ENCODE measurements at places on chromosomes 13 and 19.

- DNase-seq = no peak
Measured at GRCh38 chr13:78659732-78660494, 958 bp upstream of the OBI1 start.

DNA sequence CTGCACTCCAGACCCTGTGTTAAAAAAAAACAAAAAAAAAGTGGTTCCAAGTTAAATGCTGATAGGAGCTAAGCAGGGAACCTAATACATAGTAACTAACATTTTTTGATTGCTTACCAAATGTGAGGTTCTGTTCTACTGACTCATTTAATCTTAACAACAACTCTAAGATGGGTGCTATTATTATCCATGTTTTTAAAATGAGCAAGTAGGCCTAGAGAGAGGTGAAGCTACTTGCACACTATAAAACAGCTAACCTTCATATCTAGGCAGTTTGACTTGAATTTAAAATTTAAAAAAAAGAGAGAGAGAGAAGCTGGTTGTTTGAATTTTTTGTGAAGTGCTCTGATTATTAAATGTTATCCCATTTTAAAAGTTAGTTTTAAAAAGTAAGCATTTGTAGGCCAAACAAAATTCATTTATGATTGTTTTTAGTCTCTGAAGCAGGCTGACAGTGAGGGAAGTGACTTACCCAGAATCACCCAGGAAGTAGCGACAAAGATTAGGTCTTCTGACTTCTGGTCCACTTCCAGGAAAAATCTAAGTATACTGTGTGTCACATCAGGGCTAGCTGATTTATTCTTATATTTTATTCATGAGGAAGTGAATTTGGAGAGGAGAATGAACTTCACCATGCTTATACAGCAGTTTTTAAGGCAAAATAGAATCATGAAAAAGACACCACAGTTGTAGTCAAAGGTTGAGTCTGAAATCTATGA, 2.4 kb downstream of the SIGLECL1 start:
- no peak for DNase-seq

- no peak for DNase-seq
Measured at GRCh38 chr19:12484011-12484370, 625 bp downstream of the ZNF709 start.

GRCh38 chr19:23305555-23305954, 55.4 kb upstream of the ZNF724 start:
- DNase-seq = no peak

- DNase-seq = no peak
Measured at GRCh38 chr13:92609376-92609775, 617.2 kb upstream of the GPC6 start.

DNA sequence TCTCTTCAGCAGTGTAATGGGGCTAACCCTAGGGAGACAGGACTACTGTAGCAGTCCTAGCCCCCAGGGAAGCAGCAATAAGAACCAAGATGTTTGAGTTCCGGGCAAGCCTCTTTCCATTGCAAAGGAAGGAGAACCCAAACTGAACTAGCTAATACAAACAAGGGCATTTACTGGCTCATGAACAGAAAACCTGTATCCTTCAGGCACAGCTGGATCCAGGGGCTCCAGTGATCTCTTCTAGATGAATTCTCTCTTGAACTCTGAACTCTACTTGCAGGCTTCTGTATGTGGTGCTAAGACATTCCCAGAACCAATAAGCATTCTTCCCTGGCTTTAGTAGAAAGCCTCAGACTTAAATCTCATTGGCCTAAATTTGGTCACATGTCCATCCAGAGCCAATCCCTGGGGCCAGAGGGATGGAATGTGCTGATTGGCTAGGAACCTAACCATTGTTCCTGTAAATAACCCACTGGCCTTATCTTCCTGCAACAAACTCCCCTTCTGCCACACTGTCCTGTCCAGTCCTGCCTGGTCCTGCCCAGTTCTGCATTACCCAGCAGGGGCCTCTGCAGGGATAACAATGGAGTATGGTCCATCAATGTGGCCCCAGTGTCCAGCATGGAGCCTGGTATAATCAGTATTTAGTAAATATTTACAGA, 3.9 kb upstream of the PODNL1 start:
- DNase-seq = no peak

GRCh38 chr13:65540175-65540574, 1690.0 kb downstream of the PCDH9 start:
- DNase-seq = no peak

GRCh38 chr19:49971991-49972411, 11.0 kb upstream of the SIGLEC11 start:
- DNase-seq = no peak

- DNase-seq = no peak
Measured at GRCh38 chr19:2517881-2518601, 42.1 kb downstream of the GADD45B start.

- DNase-seq = no peak
Measured at GRCh38 chr13:24788538-24788937, 24.6 kb downstream of the RNF17 start.

- DNase-seq = no peak
Measured at GRCh38 chr19:53908106-53908934, 758 bp upstream of the CACNG7 start.

GRCh38 chr13:113483504-113484293, 6.8 kb downstream of the DCUN1D2 start:
- DNase-seq = no peak

DNA sequence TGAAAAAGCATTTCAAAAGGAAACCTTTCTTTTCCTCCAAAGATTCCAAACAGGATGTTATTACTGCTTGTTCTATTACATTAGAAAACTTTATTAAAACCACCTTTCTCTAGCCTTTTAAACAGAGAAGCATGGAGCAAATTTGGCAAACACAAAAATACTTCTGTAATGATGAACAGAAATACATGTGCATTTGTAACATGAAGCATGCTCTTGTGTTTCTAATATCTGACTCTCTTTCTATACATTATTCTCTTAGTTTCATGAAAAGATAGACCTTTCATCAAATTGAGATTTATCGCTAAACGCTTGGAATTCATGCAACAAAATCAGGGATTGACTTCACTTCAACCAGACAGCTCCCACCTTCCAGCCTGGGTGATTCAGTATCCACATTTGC, 152.8 kb upstream of the IRS2 start:
- no peak for DNase-seq

- no peak for DNase-seq
Measured at GRCh38 chr19:46724468-46724867, 7.6 kb upstream of the PRKD2 start.

DNA sequence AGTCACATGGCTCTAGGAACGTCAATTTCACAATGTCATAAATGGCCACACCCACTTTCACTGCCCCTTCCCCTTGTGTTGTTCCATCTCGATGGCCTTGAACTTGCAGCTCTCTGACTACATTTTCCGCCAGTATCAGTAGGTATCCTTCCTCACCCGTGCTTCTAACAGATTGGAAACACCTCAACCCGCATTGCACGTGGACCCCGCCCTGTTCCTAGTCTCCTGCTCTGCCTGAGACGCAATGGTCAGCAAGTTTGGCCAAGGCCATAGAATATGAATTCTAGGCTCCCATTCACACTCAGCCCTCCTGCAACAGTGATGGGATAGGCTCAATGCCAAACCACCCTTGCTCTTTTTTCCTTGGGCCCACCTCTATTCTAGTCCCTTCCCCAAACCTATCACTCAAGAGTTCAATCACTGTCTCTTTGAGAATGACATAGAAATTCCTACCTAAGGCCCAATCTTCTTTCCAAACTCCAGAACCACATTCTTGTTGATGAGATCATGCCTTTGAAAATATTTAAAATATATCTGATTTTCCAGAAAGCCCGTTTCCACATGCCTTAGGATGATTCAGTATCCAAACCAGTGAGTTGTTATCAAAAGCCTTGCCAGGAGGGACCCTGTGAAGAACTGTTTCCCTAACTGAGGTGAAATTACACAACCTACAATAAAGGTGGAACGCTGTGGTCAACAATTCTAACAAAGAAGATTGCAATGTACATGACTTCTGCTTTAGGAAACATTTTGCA, 334.6 kb downstream of the MYO16 start:
- no peak for DNase-seq

GRCh38 chr19:18294467-18294864, 13.0 kb upstream of the JUND start:
- DNase-seq = peak; percentile 29

DNA sequence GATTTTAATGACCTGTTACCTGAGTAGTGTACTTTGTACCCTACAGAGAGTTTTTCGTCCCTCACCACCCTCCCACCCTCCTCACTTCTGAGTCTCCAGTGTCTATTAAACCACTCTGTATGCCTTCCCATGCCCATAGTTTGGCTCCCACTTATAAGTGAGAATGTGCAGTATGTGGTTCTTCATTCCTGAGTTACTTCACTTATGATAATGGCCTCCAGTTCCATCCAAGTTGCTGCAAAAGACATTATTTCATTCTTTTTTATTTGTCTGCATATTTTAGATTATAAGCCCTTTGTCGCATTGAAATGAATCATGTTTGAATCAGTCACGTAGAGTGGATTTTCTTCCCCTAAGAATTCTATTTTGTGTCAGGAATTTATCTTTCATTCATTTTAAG, 12.2 kb upstream of the HTR2A start:
- DNase-seq = no peak

GRCh38 chr13:59340581-59340980, 823.1 kb downstream of the DIAPH3 start:
- no peak for DNase-seq

DNA sequence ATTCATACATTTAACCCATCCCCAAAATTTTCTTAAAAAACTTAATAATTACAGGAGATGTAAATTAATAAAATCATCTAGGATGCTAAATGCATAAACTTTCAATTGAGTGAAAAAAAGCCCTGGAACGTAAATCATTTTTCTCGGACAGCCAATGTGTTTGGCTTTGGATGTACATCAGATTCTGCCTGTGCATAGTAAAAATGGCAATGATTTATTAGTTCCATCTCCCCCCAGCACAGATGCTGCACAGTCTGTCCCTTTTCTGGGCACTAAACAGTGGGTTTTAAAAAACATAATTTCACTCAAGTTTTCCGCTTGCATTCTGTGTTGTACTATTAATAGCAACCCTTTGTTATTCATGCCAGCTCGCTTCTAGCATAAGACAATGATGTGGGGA, 147.7 kb downstream of the TM9SF2 start:
- no peak for DNase-seq

GRCh38 chr13:113764793-113765563, 6.0 kb downstream of the TMEM255B start:
- DNase-seq = no peak

- DNase-seq = no peak
Measured at GRCh38 chr19:38133319-38133718, 90.7 kb downstream of the DPF1 start.

GRCh38 chr13:113915012-113915763, 51.3 kb upstream of the GAS6 start:
- no peak for DNase-seq

GRCh38 chr13:36769126-36769525, 49.9 kb upstream of the RFXAP start:
- no peak for DNase-seq

GRCh38 chr19:45275370-45275971, 24.4 kb downstream of the MARK4 start:
- peak; percentile 83 for DNase-seq

DNA sequence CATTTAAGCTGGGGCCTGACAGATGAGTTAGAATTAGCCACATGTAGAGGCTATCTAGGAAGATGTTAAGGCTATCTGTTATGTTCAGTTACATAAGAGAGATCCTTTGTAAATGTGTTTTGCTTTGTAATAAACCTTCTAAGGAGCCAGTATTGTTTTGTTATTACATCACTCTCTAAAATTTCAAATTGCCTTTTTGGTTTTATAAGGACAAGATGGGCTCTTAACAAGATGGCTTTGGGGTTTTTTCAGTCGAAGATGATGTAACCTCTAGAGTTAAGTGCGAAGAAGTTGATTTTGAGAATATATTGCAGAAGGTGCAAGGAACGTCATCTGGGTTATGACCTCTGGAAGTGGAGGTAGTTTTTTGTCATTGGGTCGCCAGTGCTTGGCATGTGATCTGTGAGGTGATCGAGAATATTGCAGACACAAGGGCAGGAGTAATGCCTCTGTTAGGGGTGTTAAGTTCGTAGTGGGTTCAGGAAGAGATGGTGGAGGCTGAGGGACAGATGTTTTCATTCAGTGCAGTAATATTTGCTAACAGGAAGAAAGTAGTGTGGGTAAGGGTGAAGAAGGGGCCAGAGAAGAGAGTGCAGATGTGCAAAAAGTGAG, 12.7 kb downstream of the LSM14A start:
- no peak for DNase-seq

DNA sequence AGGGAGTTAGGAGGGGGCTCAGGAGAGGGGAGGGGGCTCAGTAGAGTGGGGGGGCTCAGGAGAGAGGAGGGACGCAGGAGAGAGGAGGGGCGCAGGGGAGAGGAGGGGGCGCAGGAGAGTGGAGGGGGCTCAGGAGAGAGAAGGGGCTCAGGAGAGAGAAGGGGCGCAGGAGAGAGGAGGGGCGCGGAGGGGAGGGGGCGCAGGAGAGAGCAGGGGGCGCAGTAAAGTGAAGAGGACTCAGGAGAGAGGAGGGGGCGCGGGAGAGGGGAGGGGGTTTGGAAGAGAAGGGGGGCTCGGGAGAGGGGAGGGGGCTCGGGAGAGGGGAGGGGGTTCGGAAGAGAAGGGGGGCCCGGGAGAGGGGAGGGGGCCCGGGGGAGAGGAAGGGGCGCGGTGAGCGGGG, 700 bp downstream of the MADCAM1 start:
- no peak for DNase-seq
